Urothelium cell line (cell line): ENCODE measurements at places on chromosomes 1 and 21.
A peak's percentile ranks its signal among the peaks of the same experiment; 100 is the strongest.

DNA sequence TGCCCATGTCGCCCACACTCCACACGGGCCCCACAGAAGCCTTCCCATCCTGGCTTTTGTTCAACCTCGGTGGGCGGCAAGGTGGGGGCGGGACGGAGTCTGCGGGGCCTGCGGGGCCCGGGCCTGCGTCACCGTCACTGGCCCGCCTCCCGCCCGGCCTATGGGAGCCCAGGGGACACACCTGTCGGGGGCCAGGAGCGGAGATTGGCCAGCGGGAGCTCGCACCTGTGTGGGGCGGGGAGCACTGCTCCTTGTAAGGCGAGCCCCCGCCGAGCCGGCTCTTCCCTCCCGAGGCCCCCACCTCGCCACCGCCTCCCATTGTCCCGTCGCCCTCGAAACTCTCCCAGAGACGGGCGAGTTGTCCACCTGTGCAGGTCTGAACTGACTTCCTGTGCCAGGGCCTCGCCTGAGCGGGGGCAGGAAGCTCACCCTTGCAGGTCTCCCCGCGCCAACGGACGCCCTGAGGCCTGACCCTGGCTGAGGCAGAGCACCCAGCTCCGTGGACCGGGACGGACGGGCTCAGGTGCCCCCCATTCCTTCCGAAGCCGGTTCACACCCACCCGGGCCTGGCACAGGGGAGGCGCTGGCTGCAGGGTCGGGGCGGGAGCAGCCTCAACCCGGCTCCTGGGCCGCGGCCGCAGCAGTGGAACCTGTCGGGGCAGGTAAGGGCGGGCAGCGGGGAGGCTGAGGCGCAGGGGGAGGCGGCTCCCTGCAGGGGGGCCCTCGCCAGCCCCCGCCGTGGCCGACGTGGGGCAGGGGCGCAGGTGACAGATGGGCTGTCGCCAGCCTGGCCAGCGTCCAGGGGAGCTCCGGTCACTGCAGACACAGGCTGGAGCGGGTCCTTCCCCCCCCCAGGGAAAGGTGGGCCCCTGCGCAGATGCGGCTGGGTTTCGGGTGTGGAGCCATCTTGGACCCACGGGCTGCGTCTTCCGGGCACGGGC is 10.8 kb upstream of the TTLL10 start:
- DNase-seq: no peak

GRCh38 chr1:156119503-156120209 is 5.1 kb downstream of the LMNA start:
- DNase-seq: peak; percentile 84

DNA sequence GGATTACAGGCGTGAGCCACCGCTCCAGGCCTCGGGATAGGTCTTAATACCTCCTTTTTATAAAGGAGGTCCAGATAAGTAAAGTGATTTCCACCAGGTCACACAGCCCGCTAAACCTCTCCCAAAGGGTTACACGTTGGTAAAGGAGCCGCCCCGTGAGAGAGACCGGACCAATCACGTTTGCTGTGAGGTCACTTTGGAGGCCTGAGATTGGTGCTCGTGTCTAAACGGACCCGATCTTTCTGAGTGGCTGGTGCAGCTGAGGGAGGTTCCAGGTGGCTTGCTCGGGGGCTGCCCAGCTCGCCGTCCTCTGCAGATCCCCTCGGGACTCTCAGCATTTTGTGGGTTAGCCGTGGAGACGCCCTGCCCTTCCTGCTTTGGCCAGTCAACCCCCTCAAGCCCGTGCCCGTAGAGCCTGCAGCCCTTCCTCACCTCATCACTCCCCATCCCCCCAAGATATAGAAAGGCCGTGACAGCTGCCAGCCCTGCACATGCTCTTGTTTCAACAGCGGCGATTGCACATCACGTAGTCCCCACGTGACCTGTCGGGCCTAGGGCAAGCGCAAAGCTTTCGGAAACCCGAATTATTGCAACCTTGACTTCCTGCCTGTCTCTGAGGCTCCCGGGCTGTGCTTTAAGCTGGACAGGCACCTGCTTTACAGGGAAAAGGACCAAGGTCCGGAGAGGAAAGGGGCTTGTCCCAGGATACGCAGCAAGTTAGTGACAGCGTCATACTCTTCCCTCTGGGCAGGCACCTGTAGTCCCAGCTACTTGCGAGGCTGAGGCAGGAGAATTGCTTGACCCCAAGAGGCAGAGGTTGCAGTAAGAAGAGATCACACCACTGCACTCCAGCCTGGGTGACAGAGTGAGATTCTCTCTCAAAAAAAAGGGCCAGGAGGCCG is 5.0 kb upstream of the COA7 start:
- DNase-seq: peak; percentile 67

GRCh38 chr1:66119148-66119547 is 326.5 kb downstream of the PDE4B start:
- no peak for DNase-seq

DNA sequence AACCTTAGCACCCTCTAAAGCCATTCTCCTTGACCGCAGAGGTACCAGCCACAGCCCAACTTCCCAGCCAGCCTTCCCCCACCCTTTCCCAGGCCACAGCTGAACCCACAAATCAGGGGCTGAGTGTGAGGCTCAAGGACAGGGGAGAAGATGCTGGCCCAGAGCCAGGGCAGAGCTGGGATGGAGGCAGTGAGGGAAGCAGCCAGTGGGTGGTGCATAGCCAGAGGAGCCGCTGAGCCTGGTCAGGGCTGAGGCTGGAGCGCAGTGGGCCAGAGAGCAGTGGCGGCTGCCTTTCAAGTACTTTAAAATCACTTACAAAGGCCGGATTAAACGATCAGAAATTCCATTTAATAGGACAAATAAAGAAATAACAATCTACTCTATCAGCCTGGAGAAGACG is 36.3 kb downstream of the DMAP1 start:
- DNase-seq: no peak

DNA sequence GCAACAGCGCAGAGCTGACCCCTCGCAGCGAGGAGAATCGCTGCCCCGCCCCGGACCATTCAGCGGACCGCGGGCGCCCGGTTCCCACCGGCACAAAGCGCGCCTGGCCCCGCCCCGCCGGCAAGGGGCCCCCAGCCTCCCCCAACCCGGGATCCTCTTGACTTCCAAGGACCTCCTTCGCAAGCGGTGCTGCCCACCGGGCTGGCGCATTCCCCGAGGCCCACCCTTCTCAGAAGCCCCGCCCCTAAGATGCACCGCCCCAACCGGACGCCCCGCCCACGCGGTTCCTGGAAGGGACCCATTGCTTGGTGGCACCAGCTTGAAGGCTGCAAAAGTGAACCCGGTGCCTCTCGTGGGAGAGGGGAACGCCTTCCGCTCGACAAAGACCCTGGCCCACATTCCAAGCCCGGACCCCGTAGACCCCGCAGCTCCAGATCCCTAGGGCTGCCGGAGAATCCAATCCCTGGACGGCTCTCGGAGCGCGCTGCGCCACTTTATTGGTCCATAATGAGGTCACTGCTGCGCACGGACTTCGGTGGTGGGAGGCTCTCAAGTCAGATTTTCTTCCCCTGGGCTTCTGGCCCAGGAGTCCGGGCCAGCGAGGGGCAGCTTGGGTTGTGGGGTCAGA is 2.0 kb downstream of the HES3 start:
- peak; percentile 50 for DNase-seq

GRCh38 chr1:112826217-112826944 is 111.2 kb upstream of the PPM1J start:
- no peak for DNase-seq

DNA sequence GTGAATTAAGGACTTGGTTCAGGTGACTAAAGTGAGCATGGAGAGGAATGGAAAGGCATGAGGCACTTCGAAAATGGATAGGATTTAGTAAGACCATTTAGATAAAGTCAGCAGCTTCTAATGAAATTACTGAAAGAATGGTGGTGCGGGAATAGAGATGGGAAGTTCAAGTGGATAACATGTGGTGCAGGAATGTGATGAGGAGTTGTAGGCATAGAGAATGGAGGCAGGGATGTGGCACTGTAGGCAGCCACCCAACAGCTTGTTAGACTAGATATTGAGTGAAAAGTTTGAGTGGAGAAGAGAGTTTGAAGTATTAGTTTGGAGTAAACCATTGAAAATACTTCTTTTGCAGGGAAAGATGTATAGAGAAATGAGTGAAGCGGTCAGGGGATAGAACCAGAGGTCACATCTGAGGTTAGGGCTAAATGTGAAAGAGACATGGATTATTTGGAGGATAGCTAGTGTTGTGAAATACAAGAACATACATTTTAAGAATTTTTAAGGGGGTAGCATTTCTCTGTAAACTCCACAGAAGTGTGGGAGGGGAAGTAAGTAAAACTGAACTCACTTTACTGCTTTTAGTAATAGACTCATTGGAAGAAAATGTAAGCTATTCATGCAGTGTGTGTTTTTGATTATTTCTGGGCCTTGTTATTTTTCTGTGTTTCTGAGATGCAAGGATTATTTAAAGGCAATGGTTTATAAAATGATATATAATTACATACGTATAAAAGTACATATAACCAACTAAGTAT is 46.2 kb downstream of the DYRK1A start:
- DNase-seq: no peak

GRCh38 chr1:231867607-231868006 is 241.0 kb downstream of the DISC1 start:
- DNase-seq: no peak

DNA sequence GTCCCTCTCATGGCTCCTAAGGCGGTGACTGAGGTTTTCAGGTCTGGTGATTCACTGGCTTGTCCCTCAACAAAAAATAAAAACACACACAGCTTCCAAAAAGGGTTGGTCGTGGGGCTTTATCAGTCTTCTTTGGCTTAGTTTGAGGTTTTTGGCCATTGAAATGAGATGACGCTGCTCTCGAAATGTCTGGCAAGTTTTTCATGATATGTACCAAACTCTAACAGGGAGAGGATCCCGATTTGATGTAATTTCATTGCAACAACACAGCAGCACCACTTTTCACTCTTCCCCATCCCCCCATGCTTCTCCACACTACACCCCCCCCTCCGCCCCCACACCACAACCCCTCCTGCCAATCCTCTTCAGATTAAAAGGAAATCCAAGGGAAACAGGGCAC is 187.1 kb upstream of the NFIA start:
- DNase-seq: no peak

DNA sequence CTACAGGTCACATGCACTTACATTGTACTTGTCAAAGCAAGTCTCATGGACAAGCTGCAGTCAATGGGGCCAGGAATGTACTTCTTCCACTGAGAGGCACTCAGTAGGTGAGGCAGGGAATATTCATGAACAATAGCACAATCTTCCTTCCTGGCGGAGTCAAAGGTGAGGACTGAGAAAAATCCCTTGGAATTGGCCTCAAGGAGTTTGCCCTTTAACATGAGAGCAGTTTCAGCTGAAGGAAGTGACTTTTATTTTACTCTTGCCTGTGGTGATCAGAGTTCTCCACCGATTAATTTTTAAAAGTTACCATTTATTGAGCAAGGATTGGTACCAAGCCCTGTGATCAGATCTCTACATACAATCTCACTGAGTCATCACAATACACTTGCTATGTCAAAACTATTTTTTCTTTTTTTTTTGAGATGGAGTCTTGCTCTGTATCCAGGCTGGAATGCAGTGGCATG is 11.2 kb upstream of the AK2 start:
- no peak for DNase-seq

DNA sequence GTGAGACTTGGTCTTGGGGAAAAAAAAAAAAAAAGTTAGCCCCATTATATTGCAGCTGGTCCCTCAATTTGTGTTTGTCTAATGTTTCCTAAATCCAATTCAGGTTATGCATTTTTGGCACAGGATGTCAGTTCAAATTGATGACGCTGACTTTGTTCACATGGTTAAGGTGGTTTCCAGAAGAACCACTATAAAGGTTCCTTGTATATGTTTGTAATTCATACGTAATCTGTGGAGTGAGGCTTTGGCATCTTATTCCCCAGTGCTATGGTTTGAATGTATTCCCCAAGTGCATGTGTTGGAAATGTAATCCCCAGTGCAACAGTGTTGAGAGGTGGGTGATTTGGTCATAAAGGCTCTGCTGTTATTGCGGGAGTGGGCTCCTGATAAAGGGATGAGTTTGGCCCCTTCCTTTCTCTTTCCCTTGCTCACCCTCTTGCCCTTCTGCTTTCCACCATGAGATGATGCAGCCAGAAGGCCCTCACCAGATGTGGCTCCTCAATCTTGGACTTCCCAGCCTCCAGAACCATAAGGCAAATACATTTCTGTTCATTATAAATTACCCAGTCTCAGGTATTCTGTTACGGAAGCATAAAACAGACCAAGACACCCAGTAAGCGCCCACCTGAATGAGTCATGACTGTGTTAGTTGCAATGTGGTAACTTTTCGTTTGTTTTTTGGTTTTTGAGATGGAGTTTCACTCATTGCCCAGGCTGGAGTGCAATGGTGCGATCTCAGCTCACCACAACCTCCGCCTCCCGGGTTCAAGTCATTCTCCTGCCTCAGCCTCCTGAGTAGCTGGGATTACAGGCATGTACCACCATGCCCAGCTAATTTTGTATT is 19.5 kb upstream of the HLCS start:
- DNase-seq: no peak

GRCh38 chr1:11286735-11287410 is 13.9 kb downstream of the UBIAD1 start:
- DNase-seq: no peak

DNA sequence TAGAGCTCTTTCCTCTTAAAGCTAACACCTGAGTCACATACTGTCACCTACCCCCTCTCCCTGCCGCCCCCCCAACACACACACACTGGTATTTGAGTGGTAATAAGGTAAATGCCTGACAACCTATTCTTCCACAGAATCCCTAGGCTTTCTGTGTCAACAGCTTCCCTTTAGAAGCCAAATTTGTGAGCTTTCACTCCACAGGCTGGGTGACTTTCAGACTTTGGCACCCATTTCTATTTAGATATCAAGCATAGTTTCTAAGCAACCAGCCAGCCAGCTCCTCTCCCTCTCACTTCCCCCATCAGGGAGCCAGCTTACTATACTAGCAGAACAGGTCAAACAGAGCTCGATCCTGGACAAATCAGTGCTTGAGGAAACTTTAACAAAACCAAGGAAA is 3.2 kb upstream of the C1orf74 start:
- no peak for DNase-seq

DNA sequence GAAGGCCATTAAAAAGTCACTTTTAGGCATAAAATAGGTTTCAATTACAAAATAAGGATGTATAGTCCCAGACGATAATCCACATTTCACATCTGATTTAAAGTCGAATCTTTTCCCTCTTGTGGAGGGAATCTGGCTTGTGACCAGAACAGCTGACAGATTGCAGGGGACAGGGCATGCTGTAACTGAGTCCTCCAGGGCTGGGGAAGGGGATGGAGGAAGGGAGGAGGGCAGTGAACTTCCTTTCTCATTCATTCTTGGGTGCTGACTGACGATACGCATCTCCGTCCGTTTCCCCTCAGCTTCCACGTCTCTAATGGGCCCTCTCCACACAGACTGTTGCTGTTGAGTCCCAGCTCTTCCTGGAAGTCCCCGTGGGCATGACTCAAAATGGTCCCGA is 108.1 kb upstream of the CSF3R start:
- DNase-seq: no peak

- peak; percentile 37 for DNase-seq
These were observed 19.7 kb upstream of the ALDH9A1 start for GRCh38 chr1:165717918-165718515.
